ENCODE measurements at places on chromosomes 11 and 22.

DNA sequence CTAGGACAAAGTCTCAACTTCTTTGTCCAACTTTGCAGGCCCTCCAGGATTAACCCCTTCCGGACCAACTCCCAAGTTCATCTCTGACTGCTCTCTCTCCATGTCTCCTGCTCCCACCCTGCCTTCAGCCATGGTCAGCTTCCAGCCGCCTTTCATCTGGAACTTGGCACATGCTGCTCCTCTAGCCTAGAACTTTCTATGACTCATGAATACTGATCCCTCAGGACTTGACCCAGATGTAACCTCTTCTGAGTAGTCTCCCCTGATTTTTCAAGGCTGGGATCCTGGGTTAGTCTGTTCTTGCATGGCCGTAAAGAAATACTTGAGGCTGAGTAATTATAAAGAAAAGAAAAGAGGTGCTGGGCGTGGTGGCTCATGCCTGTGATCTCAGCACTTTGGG, 5.2 kb upstream of the SLC15A3 start:
- no peak for DNase-seq

- no peak for DNase-seq
Observed at GRCh38 chr11:36684840-36685801, 87.1 kb upstream of the RAG2 start.

DNA sequence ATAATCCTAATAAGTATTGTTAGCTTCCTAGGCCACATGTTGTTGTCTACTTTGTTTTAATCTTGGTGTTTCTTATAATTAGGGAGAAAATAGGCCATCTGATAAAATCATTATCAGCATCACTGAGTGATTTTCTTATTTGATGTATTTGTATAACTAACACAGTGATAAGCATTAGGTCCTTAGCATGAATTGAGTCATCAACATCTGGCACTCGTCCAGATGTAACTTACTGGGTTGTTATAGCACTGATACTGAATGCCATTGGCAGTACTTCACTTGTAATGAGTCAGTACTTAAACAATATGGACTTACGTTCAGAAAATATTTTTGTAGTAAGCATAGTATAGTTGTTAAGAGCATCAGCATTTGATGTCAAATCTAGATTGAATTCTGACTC, 16.2 kb downstream of the API5 start:
- no peak for DNase-seq

DNA sequence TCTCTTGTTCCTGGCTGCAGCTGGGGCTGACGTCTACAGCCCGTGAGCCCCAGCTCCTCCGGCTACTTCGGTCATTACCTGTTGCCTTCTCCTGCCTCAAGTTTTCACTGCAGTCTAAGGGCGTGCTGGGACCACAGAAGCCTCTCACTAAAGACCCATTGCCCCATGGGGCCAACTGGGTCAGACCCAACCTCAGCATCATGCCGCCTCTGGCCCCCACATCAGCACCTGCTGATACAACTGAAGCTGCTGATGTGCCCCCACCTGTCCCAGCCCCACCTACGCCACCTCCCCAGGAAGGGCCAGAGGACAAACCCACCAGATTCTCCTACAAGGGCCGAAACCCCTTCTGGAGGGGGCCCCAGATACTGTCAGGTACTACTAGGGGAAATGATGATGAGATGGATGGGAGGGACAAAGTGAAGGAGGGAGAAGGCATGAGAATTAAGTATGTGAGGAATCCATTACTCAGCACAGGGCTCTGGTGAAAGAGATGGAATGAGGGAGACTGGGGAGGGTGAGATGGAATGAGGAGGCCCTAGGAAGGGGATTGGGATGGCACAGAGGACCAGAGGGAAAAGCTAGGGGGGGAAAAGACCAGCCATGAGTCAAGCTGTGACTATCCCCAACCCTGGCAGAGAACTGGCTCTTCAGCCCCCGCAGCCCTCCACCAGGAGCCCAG, 5.1 kb downstream of the C11orf42 start:
- no peak for DNase-seq

- DNase-seq: no peak
Observed at GRCh38 chr11:121534131-121535093, 81.6 kb upstream of the SORL1-AS1 start.

GRCh38 chr11:99307510-99308088, 286.9 kb downstream of the CNTN5 start:
- no peak for DNase-seq

GRCh38 chr11:69899957-69900821, 81.0 kb upstream of the FGF3 start:
- no peak for DNase-seq

DNA sequence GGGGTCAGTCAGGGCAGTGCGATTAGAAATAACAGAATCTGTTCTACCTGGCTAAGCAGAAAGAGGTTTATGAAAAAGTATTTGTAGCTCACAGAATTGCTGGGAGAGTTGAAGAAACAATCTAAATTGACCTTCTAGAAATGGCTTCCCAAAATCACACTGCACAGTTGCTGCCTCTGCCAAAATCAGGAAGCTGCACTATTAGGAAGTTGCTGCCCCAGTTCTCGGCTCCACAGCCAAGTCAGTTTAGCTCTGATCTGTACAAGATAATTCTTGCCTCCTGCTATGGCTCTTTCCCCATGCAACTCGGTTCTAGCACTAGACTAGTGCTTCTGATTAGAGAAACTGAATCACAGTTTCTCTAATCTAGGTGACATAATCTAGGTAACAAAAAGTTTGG, 16.0 kb upstream of the CCDC90B start:
- no peak for DNase-seq

DNA sequence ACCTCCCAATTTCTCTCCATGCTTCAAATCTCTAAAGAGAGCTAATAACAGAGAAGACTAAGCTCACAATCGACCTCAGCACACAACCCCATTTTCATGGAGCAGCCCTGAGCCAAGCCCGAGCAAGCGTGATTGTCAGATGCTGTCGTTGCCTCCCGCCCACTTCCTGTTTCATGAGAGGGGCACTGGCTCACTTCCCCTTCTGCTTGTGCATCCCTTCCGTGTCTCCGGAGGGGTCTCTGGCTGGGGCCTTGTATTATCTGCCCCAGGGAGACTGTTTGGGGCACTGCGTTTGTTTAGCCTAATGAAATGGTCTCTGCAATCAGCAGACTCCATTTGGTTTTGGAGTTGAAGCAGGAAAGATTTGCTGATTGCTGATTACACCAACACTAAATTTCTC, 181.3 kb upstream of the SEZ6L start:
- DNase-seq: no peak

DNA sequence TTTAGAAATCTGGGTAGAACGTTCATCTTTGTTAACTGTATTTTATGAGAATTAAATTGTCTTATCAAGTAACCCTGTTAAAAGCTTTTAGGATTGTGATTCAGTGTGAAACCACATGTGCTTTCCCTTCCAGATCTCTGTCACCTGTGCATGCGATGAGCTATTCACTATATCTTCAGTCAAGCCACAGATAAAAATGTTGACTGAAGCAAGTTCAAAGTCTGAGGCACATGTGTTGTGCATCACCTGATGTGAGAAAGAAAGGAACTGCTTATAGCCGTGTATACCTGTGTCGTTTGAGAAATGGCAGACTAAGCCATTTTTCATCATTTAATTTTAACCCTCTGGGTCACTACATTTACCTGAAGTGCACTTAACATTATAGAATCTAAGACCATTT, 1088.9 kb upstream of the TENM4 start:
- DNase-seq: no peak

GRCh38 chr11:79617561-79617960, 176.7 kb upstream of the TENM4 start:
- DNase-seq: no peak

GRCh38 chr11:14029971-14030920, 67.7 kb downstream of the SPON1 start:
- DNase-seq: no peak

DNA sequence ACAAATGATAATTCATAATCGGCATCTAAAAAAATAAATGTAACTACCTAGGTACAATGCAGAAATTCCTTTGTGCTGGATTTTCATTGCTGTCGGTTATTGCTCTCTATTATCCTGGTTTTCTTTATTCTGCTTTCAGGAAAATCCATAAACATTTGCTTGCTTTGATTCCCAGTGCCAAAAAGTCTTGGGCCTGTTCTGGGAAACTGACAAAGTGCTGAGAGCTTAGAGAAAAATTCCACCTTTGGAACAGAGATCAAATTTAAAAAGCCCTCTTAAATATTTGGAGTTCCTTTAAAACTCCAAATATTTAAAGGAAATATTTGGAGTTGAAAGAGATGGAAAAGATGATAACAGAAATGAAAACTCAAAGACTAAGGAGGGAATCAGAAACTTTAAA, 87.3 kb upstream of the ZBED5 start:
- no peak for DNase-seq

DNA sequence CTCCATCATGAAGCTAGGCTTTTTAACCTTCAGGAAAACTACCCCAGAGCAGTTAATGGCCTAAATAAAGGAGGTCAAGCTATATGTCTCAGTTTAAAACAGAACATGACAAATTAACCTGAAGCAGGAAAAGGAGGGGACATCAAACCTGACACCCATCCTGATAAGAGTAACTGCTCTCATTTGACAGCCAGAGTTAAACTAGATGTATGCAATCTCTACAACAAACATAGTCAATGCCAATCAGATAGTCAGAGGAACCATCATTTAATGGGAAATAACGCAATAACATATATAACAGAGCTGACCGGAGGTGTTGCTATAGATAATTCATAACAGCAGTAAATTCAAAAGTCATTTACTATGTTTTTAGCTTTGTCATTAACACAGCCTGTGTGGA, 3.1 kb downstream of the ZNF202 start:
- no peak for DNase-seq

DNA sequence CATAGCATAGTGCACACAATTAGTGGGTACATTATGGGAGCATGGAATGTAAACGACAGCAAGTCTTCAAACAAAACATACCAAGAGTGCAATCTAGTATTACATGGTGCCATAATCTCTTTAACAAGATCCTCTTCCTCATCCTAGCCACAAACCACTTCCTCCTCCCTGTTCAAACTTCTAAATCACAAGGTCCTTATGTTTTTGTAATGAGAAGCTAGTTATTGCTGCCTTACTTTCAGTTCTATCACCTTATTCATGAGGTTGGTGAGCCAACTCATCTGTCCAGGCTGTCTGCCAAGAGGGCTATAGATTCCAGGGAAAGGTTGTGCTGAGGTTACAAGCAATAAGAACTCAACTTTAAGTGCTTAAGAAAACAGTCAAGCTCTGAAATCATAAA, 195.4 kb upstream of the ARHGAP20 start:
- DNase-seq: no peak

GRCh38 chr11:324156-324555, 3.5 kb upstream of the IFITM3 start:
- DNase-seq: no peak

DNA sequence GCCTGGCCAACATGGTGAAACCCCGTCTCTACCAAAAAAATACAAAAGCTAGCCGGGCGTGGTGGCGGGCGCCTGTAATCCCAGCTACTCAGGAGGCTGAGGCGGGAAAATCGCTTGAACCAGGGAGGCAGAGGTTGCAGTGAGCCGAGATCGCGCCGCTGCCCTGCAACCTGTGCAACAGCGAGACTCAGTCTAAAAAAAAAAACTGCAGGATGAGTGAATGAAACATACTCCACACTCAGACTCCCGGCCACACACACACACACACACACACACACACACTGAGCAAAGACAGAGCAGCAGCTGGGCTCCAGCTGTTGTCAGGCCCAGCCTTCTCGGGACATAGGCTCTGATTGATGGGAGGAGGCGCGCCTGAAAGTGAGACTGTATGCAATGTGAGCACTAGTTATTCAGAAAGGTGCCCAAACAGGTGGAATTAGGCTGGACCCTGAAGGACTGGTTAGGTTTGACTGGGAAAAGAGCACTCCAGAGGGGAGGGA, 1.5 kb upstream of the PLEKHA7 start:
- no peak for DNase-seq

GRCh38 chr22:32788904-32789624, 12.4 kb upstream of the TIMP3 start:
- no peak for DNase-seq

- no peak for DNase-seq
Observed at GRCh38 chr11:120945042-120945441, 78.9 kb upstream of the TBCEL start.

DNA sequence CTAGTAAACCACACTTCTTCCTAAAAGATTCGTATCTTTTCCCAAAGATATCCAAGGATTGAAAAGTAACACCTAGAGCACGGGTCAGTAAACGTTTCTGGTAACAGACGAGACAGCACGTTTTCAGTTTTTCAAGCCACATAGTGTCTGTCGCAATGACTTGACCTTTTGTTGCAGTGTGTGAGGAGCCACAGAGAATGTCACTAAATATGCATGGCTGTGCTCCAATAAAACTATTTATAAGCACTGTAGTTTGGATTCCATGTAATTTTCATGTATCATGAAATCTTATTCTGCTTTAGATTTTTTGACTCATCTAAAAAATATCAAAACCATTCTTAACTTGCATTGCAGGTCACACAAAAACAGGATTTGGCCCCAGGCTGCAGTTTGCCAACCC, 18.3 kb upstream of the MICAL3 start:
- no peak for DNase-seq

DNA sequence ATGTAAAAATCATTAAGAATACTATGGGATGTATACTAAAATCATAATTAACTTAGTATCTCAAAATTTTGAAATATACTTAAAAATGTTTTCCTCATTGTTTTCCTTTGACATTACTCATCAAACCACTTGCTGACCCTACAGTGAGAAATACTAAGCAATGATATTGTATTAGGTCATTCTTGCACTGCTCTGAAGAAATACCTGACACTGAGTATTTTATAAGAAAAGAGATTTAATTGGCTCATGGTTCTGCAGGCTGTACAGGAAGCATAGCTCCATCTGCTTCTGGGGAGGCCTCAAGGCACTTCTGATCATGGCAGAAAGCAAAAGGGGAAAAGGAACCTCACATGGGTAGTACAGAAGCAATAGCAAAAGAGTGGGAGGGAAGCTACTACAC, 950.9 kb upstream of the CHORDC1 start:
- DNase-seq: no peak

DNA sequence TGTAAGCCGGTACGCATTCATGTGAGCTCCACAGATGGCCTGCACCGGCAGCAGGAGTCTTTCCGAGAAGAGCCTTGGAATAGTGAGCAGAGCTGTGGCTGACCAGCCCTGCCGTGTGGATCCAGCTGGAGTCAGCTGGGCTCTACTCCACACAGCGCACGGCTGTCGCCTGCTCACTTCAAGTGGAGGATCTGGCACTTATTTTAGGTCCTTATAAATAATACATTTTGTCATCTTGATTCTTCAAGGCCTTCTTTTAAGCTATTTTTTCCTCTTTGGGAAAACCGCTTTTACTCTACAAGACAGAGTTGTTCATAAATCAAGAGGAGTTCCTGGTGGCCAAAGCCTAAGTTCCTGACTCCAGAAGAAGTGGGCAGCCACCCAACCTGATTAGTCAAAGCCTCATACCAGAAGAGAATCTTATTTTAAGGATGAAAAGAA, 93.8 kb downstream of the KCNC1 start:
- DNase-seq: no peak

Data from NK-92 treated with Interleukin-12 subunit alpha and Interleukin-12 subunit beta, amount 100 ng/mL, for 24 hours (cell line).